Thymus (tissue), 14 donors: ENCODE measurements at places on chromosomes 16 and 17. TPM values are rescaled to one million over a fixed set of nuclear protein-coding genes. Genes with fewer than 3 reads are reported as not detected.

DNA sequence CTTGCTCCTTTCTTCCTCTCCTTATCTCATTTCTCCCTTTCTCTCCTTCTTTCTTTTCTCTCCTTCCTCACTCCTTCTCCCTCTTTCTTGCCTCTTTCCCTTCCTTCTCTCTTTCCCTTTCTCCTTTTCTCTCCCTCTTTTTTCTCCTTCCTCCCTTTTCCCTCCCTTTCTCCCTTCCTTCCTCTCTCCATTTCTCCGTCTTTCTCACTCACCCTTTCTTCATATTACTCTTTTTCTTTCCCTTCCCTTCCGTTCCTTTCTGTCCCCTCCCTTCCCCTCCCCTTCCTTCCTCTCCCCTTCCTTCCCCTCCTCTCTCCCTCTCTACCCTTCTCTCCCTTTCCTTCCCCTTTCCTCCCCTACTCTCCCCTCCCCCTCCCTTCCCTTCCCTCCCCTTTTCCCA lies 240.8 kb downstream of the HS3ST3B1 start:
- DNase-seq, result no peak

- DNase-seq, result no peak
Observed at GRCh38 chr17:57396511-57396921, 140.2 kb downstream of the MSI2 start.

GRCh38 chr16:19850131-19850817 lies 34.4 kb downstream of the GPRC5B start:
- DNase-seq, result no peak

DNA sequence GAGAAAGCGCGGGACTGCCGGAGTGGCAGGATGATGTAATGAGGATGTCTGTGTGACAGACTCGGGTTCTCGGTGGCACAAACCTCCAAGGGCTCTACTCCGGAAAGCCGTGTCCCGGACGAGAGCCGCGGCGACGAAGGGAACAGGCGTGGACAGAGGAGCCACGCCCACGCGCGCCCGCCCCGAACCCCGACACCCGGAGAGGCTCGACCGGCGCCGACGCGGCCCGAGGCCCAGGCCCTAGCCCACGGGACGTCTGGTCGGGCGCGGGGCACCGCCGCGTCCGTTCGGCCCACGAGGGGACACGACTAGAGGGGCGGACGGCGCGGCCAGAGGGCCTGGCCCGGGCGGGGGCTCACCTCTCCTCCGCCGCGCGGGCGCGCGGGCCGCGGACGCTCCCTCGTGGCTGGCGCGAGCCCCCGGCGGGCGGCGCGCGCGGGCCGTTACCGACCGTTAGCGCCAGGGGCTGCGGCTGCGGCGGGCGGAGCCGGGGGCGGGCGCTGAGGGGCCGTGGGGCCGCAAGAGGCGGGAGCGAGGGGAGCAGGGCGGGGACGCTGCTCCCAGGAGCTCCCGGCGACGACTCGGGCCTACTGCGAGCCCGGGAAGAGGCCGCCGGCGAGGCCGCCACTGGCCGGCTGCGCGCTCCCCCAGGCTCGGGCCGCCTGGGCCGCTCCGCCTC lies 2.1 kb upstream of the IRX5 start:
- DNase-seq, result no peak

GRCh38 chr17:77724876-77725615 lies 233.5 kb upstream of the TNRC6C start:
- DNase-seq, result no peak

GRCh38 chr17:22242472-22242871 lies 550.1 kb downstream of the KCNJ18 start:
- no peak for DNase-seq

CBLN1 gene
- 0.32 TPM for polyA plus RNA-seq

GRCh38 chr16:24253192-24253591 lies 2.9 kb upstream of the CACNG3 start:
- DNase-seq, result peak; percentile 14

GRCh38 chr17:53017227-53017626 lies 805.5 kb upstream of the KIF2B start:
- no peak for DNase-seq

DNA sequence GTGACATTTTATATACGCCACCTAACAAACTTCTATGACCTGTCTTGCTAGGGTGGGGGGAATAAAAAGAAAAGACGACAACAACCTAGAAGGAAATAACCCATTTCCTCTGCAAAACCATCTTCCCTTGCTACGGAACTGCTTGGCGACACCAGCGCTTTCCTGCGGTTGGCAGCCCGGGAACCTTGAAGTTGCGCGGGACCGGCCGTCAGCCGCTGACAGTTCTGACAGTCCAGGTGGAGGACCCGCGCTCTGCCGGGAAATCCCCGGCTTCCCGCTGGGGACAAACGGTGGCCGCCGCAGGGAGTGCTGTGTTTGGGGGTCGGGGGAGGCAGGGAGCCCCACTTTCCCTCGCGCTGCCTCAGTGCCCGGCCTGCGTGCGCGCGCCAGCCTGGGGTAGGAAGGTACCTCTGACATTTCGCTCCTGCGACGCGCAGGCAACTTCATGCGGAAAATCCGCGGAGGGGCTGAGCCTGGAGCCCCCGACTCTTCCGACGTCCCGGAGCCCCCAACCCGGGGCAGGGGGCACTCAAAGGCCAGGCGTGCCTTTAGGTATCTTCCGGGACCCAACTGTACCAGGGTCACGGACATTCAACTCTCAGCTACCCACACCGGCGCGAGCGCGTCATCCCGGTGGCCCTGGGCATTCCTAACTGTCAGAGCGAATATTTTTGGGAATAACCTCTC lies 516 bp downstream of the SLC16A6 start:
- no peak for DNase-seq

DNA sequence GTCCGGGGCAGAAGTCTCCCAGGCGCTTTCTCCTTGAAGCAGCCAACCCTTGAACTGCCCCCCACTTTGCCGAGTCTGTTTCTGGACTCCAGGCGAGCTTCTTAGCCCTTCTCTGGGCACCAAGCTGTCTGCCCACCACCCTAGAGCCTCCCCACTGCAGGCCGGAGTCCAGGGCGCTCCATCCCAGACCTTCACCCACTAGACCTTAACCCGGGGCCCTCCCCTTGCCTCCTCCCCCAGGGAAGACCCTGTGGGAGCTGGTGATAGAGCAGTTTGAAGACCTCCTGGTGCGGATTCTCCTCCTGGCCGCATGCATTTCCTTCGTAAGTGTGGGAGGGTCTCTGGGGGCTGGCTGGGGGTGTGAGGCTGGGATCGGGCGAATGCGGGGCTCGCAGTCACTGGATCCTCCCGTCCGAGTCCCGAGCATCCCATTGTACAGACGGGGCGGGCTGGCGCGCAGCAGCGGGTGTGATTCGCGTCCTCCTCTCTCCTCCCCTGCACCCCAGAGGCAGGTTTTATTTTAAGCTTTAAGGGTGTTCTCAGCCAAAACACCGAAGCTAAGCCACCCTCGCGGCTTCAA lies 1.1 kb downstream of the ATP2A1 start:
- DNase-seq, result no peak

GRCh38 chr17:80603396-80603795 lies 58.8 kb downstream of the RPTOR start:
- DNase-seq, result no peak

CACNG5 gene
- polyA plus RNA-seq, result 0.05 TPM

DNA sequence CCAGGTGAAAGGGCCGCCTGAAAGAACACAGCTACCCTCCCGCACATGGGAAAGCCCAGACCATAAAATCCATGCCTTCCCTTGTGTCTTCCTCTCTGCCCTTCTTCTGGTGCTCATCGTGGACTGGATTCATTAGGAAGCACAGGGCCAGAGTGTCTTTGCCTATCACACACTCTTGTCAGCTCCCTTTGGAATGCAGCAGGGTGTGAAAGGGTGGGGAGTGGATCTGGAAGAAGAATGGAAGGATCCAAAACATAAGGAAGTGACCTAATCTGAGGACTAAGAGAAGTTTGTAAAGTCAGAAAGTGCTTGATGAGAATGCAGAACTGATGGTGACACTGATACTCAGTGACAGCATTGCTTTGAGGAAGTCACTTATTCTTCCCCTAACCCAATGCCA lies 1147.3 kb upstream of the GOT2 start:
- no peak for DNase-seq

GRCh38 chr16:85593494-85594221 lies 19.5 kb upstream of the GSE1 start:
- no peak for DNase-seq

- DNase-seq, result no peak
Observed at GRCh38 chr16:78929841-78930240, 670.7 kb downstream of the MAF start.

GRCh38 chr16:56409195-56409594 lies 16.1 kb downstream of the AMFR start:
- DNase-seq, result no peak

- no peak for DNase-seq
Observed at GRCh38 chr16:4239020-4239419, 2.9 kb downstream of the SRL start.

- DNase-seq, result no peak
Observed at GRCh38 chr16:88297178-88297720, 85.5 kb upstream of the ZNF469 start.

C16orf96 gene
- polyA plus RNA-seq, result 0.05 TPM

GRCh38 chr16:10206215-10206614 lies 24.0 kb upstream of the GRIN2A start:
- no peak for DNase-seq

TEX19 gene
- polyA plus RNA-seq, result 0.02 TPM

GRCh38 chr17:28057731-28058246 lies 15.3 kb downstream of the NLK start:
- DNase-seq, result no peak

- no peak for DNase-seq
Observed at GRCh38 chr17:15398291-15398690, 56.9 kb upstream of the TEKT3 start.

DNA sequence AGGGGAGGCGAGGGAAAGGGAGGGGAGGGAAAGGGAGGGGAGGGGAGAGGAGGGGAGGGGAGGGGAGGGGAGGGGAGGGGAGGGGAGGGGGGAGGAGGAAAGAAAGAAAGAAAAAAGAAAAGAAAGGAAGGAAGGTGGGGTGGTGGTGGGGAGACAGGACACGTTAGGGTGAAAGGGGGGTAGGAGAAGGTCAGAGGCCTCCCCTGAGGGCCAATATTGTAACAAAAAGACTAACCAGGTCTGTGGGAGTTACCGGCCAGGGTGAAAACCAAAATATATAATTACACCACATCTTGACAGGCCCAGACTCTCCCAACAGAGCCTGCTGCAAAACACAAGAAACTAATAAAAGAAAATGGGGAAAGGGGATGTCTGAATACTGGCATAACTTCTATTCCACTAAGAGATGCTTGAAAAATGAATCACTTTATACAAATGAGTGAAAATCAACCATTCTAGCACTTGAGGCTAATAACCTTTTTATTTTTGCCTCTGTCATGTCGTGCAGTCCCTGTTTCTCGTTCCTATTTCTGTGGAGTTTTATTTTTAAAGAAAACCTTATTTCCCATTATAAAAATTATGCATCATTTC lies 10.0 kb downstream of the WDR45B start:
- DNase-seq, result no peak

DNA sequence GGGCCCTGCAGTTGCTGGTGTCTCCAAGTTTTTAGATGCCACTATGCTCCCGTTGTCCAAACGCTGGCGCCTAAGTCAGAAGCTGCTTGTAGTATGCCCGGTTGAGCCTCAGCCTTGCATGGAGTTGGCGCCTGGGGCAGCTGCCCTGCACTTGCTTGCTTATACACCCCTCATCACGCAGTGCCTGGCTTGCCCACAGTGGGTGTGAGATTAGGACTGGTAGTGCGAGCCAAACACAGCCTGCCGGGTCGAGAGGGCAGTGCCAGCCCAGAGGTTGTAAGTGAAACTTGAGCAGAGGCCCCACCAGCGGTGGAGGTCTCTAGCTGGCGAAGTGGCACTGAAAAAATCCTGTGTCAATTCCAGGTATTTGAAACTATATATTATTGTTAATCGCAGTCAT lies 90.3 kb downstream of the ITFG1 start:
- no peak for DNase-seq

NLGN2 gene
- polyA plus RNA-seq, result 5.6 TPM

DNA sequence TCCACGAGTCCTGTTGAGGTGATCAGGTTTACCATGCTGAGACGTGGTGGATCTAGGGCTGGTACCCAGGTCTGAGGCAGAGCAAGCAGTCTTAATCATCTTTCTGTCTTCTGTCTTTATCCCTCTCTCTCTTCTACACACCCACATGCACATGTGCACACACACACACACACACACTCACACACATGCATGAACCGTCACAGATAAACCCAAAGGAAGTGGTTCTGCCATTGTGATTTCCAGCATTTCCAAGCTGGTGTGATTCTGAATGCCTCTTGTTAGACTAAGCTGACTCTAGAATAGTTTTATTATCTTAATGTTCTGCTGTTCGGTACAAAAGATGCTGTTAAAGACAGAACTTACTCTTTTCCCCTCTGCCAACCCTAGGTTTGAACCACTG lies 411.8 kb upstream of the SALL1 start:
- DNase-seq, result no peak

DNA sequence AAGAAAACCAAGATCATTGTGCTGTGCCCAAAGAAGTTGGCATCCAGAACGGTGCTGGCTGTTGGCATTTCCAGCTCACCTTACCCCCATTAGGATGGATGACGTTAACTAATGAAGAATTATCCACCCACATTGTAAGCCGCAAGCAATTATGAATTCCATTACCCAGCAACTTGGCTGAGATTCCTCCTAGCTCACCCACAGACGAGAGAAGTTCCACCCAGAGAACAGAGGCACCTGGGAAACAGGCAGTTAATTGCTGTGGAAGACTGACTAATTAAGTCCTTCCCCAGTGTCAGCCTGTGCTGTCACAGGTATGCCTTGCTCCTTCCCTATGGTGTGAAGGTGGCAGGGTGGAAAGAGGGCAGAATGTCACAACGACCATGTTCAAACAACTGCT lies 456.2 kb upstream of the CDH5 start:
- no peak for DNase-seq

- no peak for DNase-seq
Observed at GRCh38 chr17:78322327-78322857, 37.5 kb downstream of the SOCS3 start.

NTN3 gene
- 0.02 TPM for polyA plus RNA-seq

- DNase-seq, result no peak
Observed at GRCh38 chr16:54630284-54630967, 300.2 kb upstream of the IRX5 start.

- no peak for DNase-seq
Observed at GRCh38 chr17:43839670-43840108, 6.7 kb upstream of the MPP3 start.

DNA sequence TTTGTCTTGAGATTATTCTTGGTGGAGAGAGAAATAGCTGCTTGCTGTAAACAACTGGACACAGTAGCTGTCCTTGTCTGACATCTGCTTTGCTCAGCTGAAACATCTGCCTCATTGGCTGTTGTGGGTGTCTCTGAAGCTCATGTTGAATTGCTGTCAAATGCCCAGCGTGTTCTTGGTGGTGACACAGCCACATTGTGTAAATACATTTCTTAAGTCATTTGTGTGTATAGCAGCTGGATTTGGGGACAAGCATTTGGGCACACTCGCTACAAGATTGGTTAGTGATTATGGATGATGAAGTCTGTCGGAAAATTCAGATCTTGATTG lies 5.3 kb downstream of the FAM234A start:
- DNase-seq, result no peak

DNA sequence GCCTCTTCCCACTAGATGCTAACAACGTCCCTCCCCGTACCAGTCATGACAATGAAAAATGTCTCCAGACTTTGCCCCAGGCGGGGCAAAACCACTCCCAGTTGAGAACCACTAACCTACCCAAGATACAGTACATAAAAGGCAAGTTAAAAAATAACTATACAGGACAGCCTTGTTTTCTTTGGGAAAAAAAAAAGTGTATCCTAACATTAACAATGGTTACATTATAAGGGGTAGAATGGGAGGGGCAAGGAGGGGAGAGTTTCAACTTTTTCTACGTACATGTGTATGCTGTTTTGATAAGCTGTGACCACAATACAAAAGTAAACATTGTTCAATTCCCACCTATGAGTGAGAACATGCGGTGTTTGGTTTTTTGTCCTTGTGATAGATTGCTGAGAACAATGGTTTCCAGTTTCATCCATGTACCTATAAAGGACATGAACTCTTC lies 94.9 kb downstream of the TOX3 start:
- DNase-seq, result no peak
